Bronchial epithelial cell (primary cell): ENCODE measurements at places on chromosomes 6 and 20.
A peak's percentile ranks its signal among the peaks of the same experiment; 100 is the strongest.

DNA sequence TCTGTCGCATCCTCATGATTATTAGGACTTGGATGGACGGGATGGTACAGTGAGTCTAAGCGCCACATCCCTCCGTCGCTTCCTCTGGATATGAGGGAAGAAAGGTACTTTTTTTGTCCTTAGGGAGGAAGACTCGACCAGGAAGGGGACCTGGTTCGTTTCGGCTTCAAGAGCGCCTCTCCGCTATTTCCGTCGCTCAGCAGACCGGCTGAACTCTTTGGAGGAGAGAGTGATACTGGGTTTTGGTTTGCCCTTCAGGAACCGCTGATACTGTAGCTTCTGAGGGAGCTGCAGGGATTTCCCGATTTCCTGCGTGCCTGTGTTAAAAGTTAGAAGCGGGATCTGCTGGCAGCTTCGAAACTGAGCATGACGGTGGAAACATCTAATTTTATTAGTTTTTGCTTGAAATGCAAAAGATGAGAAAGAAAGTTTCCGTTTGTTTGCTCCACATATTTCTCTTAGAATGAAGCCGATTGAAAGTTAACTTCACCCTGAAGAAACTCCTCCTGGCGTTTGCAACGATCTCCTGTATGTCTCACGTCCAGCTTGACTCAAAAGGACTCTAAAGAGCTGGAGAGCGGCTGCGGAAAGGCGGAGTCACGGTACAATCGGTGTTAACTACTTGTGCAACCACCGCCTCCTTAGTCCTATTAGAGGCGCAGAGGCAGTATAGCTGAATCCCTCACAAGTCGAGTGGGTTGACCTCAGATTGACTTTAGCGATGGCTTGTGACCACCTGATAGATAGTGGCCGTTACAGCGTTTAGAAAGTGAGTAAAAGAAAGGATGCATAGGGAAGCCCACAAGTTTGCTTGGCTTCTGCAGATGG lies 129.4 kb downstream of the TRIM27 start:
- DNase-seq = peak; percentile 66

DNA sequence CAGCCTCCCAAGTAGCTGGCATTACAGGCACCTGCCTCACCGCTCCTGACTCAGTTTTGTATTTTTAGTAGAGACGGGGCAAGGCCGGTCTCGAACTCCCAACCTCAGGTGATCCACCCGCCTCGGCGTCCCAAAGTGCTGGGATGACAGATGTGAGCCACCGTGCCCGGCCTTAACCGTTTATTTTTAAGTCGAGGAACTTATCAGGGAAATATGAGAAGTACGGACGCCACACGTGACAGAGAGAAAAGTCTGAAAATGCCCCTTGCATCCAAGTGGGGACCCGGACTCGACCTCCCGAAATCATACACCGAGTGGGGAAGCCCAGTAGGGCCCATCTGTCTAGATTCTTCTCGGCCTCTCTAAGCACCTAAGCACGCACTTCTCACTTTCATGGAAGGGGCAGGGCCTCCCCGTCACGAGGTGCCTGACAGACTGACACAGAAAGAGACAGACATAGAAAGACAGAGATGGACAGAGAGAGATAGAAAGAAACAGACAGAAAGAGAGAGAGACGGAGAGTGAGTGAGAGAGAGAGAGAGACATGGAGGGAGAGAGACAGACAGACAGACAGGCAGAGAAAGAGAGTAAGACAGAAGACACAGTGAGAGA lies 756.5 kb upstream of the DEFB115 start:
- DNase-seq = no peak

GRCh38 chr20:37526839-37527637 lies 638 bp downstream of the BLCAP start:
- DNase-seq = peak; percentile 28

DNA sequence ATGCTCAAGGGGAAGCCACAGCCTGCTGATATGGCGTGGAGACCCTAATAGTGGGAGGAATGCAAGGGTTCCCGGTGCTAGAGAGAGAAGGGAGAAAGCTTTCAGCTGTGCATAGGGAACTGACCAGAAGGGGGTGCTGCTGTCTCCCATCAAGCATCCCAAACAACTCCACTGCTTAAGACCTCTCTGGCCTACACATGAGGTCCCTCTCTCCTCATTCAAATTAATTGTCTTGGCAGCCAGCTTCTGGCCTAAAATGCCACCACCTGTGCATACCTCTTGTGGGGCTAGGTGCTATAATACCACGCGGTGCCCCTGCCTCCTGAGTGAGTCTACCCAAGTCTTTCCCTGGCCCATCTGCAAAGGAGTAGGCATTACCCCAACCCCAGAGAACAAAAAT lies 14.5 kb downstream of the ADISSP start:
- peak; percentile 61 for DNase-seq

DNA sequence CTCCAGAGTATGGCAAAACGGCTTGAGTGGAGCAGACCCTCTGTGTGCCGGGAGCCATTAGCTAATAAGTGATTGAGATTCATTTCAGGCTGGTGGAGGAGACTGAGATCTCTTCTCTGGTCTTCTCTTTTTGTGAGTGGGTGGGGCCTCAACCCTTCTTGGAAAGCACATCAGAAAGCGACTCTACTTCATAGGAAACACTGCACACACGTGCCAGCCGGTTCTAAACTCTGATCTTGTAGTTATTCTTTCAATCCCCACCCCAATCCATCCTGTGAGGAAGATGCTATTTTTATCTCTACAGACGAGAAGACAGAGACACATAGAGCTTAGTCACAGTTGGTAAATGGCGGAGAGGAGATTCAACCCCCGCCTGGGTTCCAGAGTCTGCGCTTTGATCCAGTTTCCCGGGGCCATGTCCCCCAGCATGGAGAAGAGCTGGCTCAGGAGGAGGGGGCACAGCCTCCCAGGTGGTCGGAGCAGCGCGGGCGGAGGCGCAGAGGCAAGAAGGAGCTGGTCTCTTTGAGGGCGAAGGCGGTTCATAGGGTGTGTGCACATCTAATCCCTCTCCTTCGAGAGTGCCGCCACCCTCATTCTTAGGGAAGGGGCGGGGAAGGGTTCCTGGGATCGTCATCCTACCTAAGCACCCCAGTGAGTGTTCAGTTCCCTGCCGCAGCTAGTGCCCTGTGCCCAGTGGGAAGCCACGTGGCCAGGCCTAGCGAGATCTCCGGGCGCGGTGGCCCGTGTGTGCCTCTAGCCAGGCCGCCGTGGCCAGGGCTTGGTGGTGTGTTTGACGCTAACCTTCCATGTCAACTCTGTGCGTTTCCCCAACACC lies 49.0 kb upstream of the TAGAP start:
- no peak for DNase-seq

DNA sequence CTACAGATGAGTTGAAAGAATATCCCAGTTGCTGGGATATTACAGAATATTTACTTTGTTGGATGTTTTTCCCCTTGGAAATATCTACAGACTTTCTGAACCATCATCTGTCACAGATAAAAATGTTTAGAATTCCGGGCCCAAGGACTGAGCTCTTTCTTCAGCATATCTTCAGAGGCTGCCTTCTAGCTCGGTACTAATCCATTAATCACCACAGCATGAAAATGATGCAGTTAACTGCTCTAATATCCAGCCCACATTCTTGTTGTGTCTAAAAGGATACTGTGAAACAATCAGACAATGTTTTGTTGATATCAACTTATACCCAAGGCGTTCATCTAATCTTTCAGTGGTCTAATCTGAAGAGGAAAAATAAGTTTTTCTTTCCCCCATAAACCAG lies 247.4 kb downstream of the TBC1D32 start:
- no peak for DNase-seq

- DNase-seq = peak; percentile 83
Observed at GRCh38 chr20:49853640-49854039, 41.0 kb downstream of the SLC9A8 start.

- DNase-seq = peak; percentile 76
Observed at GRCh38 chr20:49916146-49917002, 1.0 kb upstream of the SPATA2 start.
